ENCODE measurements at places on chromosomes 5 and 9. TPM values are rescaled to one million over a fixed set of nuclear protein-coding genes. Genes with fewer than 3 reads are reported as not detected.
A peak's percentile ranks its signal among the peaks of the same experiment; 100 is the strongest.

- no peak for DNase-seq
Measured at GRCh38 chr9:122131401-122132001, 28.1 kb downstream of the NDUFA8 start.

GRCh38 chr9:89498852-89499480 is 1.1 kb upstream of the SEMA4D start:
- peak; percentile 63 for DNase-seq

- DNase-seq, result no peak
Measured at GRCh38 chr5:41043109-41043747, 27.9 kb downstream of the MROH2B start.

MYOZ3 gene
- polyA plus RNA-seq, result 0.12 TPM

DAB2IP gene
- not detected for polyA plus RNA-seq

GPR150 gene
- not detected for polyA plus RNA-seq

All from naive B cell (primary cell).